Sigmoid colon (tissue), 7 donors: ENCODE measurements at places on chromosomes 7 and 10. TPM values are rescaled to one million over a fixed set of nuclear protein-coding genes. Genes with fewer than 3 reads are reported as not detected.
A peak's percentile ranks its signal among the peaks of the same experiment; 100 is the strongest.

The MGAM2 gene
- polyA plus RNA-seq = 1.2 TPM

The NEBL gene
- polyA plus RNA-seq = 4.9 TPM

The LIPJ gene
- polyA plus RNA-seq = 1.2 TPM

The MCMBP gene
- 20.4 TPM for polyA plus RNA-seq

The AOAH gene
- 25.2 TPM for polyA plus RNA-seq

The DGKB gene
- not detected for polyA plus RNA-seq

The KCNIP2 gene
- polyA plus RNA-seq = not detected

The PRKCQ gene
- polyA plus RNA-seq = 0.60 TPM

The RALA gene
- 68.0 TPM for polyA plus RNA-seq

DNA sequence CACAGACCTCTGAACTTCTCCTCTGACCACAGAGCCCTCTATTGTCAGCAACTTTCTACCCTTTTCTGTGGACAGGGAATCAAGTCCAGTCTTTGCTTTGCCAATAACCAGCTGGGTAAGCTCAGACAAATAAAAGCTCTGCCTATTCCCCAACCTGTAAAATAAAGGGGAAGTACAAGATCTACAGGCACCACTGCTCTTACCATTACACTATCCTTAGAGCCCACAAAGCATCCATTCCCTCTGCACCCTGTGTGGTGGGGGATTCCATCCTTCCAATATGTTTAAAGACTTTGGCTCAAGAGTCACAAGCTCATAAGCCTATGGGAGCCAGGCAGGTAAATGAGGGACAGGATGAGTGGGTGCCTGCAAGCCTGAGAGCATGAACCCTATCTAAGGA, 88.2 kb downstream of the PARD3 start:
- DNase-seq = no peak

GRCh38 chr7:34840176-34840785, 182.3 kb downstream of the NPSR1 start:
- DNase-seq = no peak

DNA sequence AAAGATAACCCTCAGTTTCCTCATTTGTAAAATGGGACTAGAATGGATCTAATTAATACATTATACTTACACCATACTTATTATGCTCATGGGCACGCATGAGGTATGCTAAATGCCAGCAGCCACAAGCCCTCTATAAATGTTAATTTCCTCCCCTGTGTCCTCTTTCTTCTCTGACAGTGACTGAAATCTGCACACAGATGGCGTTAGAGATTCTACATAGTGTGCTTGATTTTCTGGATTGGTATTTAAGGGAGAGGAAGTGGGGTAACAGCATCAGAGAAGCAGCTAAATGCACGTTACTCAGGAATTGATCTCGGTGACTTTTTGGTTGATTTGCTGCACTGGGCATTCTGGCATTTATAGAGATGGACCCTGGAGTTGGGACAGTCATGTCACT, 568.5 kb downstream of the CALN1 start:
- no peak for DNase-seq

DNA sequence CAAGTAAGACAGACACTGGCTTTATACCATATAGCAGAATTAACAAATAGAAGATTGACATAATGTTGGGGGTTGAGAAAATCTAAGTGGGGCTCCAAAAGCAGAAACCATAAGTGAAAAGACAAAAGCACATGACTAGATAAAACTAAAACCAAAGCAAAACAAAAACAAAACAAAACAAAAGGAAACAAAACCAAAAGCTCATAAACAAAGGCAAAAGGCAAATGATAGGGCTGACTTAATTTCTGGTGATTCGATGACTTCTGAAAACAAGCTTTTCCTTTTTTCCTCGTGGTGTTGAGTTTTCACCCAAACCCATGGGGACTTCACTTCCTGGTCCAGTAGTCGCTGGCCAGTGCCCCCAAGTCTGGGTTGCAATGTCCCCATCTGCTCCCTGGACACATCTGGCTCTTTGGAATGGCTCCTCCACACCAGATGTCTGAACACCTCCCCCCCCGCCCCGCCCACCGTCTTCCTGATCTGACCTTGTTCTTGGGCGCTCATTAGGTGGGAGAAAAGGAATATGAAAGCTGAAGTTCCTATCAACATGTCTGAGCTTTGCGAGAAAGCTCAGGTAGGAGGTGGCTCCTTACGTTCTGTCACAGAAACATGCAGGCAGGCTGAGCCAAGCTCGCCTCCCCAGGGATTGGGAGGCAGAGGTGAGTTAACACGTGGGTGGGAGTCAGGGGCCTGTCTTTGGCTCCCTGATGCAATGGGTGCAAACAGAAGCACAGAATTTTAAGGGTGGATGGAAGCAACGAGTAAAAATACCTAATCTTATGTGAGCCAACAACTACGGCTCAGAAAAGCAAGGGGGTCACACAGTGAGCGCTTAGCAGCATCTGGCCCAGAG, 121.0 kb downstream of the NEURL1 start:
- DNase-seq = no peak

DNA sequence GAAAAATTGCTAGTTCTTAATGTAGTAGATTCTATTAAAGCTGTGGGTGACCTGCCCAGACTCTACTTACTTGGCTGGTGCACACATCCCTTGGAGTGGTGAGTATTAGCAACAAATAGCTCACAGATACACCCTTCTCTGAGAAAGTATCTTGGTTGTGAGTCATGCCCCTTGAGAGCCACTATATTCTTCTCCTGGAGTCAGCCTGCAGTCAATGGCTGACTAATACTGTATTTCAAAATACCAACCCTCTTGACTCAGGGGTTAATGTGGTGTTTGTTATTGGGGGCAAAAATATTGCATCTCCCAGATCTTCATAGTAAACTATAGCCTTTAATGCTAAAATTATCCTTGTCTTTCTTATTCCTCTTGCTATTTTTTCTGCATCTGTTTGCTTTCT, 354.9 kb downstream of the BMPER start:
- DNase-seq = no peak

GRCh38 chr10:29993319-29993915, 66.0 kb downstream of the JCAD start:
- DNase-seq = no peak

- DNase-seq = no peak
Observed at GRCh38 chr7:49763791-49764190, 9.6 kb upstream of the VWC2 start.

DNA sequence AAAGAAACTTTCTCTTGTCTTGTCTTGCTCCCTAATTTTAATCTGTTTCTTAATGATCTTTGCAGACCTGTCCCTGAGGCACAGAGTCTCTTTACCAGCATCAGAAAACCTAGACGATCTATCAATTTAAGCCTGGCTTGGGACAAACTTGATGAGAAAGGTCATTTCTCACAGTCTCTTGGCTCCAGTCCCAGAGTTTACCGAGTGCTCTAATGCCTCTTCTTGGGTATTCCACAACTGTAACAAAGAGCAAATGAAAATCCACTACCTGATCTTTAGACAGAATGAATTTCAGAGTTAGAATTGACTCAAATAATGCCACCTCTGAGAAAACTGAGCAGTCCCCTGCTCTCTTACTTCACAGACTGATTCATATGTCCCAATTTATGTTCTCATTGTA, 106.4 kb upstream of the DNAJB12 start:
- no peak for DNase-seq

- DNase-seq = no peak
Observed at GRCh38 chr10:24485304-24485703, 238.4 kb downstream of the ARHGAP21 start.

- no peak for DNase-seq
Observed at GRCh38 chr10:1502451-1502850, 234.9 kb downstream of the ADARB2 start.

DNA sequence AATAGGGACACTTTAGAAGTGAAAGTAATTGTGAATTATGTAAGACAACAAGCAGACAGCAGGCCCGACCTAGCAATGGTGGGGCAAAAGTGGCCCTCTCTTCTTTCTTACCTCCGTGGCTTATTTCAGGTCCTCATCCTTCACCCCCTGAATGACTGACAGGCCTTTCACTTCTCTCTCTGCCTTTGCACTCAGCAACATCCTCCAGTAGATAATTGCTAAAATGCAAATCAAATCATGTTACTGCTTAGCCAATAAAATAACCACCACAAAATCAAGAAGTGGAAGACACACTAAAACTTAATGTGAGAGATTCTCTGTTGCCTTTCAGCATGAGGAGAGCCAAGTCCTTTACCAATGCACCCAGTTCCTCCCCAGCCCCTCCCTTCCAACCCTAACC, 274.6 kb upstream of the ZNF32 start:
- DNase-seq = no peak

GRCh38 chr7:269721-270120, 20.2 kb upstream of the FOXL3 start:
- no peak for DNase-seq

GRCh38 chr10:88157981-88158465, 294.6 kb downstream of the PTEN start:
- DNase-seq = peak; percentile 72

- DNase-seq = no peak
Observed at GRCh38 chr7:128873234-128873633, 10.6 kb downstream of the ATP6V1F start.

DNA sequence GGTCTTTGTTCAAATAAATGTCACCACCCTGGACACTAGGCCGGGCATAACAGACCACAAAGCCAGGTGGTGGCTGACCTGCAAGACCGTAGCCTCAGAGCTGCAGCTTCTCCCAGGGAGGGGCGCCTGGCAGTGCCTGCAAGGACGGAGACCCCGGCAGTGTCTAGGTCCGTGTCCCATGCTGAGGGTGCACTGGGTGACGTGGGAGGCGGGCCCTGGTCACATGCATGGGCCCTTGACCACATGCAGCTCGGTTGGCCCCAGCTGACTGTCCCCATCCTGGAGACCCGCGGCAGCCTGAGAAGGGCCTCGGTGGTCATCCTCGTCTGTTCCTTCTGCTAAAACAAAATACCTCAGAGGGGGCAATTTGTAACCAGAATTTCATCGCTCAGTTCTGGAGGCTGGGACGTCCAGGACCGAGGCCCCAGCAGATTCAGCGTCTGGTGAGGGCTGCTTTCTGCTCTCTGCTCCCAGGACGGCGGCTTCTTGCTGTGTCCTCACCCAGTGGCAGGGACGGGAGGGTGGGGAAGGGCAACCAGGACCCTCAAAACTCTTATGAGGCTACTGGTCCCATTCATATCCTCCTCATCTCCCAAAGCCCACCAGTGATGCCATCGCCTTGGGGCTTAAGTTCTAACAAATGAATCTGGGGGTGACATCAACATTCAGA, 36.8 kb downstream of the PWWP2B start:
- DNase-seq = no peak

DNA sequence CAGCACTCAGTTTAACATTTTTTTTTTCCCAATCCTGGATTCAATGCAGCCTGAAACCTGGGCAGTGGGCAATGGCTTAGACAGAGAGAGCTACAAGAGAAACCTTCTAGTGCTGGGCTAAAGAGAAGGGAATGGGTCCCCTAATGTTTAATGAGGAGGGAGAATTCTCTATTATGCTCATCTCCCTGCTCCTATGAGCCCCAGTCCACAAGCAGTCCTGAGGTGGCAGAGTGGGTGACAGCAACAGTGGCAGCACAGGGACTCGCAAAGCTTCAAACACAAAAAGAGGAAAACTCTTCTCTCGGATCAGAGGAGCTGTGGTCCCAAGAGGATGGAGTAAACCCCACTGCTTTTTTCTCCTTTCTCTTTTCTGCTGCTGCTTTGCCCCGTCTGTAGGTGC, 36.5 kb downstream of the COBL start:
- DNase-seq = no peak

DNA sequence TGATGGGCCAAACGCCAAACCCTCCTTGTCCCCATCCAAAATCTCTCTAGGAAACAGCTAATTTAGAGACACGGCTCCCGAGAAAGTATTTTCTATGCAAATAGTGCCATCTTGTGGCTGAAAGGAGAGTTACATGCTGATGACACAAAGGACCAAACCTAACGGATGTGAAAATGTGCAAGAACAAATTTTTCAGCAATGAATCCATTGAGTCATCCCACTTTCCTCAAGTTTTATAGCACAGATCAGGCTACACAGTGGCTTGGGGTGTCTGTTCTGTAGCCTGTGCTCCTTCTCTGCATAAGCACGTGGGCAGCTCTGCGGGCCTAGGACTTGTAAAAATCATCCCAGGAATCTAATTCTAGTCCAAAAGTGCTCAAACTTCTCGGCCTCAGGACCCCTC, 154.8 kb upstream of the PRR15 start:
- DNase-seq = no peak

GRCh38 chr10:52951824-52952223, 179.2 kb upstream of the MBL2 start:
- DNase-seq = no peak

GRCh38 chr7:44286182-44286617, 39.2 kb downstream of the CAMK2B start:
- DNase-seq = peak; percentile 47

GRCh38 chr10:17225808-17226207, 2.2 kb upstream of the VIM start:
- DNase-seq = no peak

DNA sequence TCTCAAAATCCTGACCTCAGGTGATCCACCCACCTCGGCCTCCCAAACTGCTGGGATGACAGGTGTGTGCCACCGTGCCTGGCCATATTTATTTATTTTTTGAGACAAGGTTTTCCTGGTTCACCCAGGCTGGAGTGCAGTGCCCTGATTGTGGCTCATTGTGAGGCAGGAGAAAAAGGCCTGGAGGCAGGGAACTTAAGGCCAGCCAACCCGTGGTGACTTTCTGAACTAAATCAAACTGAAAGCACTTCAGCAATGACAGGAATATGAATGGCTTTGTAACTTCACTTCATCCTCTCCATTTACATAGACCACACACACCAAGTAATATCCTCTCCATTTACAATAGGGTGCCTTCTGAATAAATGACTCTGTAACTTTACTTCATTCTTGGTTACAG, 124.4 kb downstream of the CCDC3 start:
- no peak for DNase-seq

GRCh38 chr7:123608991-123609882, 7.6 kb downstream of the ASB15 start:
- no peak for DNase-seq

- no peak for DNase-seq
Observed at GRCh38 chr10:6416892-6417512, 163.1 kb downstream of the PRKCQ start.

DNA sequence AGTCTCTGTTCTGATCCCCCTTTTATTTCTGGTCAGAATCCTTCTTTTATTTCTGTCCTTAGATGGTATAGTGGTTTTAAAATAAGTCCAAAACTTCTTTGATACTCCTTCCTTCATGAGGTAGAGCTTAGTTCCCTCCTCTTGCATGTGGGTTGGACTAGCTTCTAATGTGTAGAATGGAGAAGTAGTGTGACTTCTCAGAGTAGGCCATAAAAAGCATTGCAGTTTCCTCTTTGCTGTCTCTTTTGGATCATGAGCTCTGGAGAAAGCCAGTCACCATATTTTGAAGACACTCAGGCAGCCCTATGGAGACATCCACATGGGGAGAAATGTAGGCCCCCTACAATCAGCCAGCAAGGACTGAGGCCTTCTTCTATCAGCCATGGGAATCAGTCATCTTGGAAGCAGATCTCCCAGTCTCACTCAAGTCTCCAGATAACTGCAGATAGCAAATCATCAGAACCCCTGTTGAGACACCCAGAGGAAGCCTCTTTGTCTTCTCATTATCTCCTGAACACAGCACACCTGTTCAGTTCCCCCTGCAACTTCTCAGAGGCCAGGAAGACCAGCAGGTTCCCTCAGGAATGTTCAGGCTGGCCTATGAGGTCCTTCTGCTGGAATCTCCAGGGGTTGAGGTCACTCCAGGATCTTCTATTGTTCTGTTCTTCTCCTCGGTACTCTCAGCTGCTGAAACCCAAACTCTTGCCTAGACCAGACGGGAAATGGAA, 511.9 kb upstream of the ZMIZ1 start:
- no peak for DNase-seq

- no peak for DNase-seq
Observed at GRCh38 chr10:78328592-78329404, 295.1 kb downstream of the RPS24 start.

GRCh38 chr10:10911471-10911921, 106.2 kb upstream of the CELF2 start:
- DNase-seq = peak; percentile 93

- DNase-seq = peak; percentile 61
Observed at GRCh38 chr10:80512031-80512526, 25.6 kb upstream of the SH2D4B start.
